ENCODE measurements at places on chromosomes 1 and 21. TPM values are rescaled to one million over a fixed set of nuclear protein-coding genes. Genes with fewer than 3 reads are reported as not detected.

- no peak for DNase-seq
Observed at GRCh38 chr1:50218344-50219120, 109.8 kb downstream of the ELAVL4 start.

DNA sequence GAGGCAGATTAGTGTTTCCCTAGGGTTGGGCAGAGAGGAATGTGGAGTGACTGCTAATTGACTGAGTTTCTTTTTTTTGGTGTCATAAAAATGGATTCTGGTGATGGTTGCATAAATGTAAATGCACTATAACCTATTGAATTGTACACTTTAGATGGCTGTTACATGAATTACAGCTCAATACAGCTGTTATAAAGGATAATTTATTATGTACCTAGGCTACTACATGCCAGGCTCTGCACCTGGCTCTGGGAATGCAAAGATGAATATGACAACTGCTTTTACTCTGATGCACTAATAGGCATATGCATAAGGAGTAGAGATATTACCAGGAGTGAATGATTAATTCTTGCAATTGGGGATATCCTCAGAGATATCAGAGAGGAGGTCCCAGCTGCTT is 345.3 kb downstream of the PTBP2 start:
- DNase-seq = no peak

- no peak for DNase-seq
Observed at GRCh38 chr1:217140041-217140901, 417.0 kb upstream of the ESRRG start.

Gene LYPD8
- not detected for total RNA-seq

DNA sequence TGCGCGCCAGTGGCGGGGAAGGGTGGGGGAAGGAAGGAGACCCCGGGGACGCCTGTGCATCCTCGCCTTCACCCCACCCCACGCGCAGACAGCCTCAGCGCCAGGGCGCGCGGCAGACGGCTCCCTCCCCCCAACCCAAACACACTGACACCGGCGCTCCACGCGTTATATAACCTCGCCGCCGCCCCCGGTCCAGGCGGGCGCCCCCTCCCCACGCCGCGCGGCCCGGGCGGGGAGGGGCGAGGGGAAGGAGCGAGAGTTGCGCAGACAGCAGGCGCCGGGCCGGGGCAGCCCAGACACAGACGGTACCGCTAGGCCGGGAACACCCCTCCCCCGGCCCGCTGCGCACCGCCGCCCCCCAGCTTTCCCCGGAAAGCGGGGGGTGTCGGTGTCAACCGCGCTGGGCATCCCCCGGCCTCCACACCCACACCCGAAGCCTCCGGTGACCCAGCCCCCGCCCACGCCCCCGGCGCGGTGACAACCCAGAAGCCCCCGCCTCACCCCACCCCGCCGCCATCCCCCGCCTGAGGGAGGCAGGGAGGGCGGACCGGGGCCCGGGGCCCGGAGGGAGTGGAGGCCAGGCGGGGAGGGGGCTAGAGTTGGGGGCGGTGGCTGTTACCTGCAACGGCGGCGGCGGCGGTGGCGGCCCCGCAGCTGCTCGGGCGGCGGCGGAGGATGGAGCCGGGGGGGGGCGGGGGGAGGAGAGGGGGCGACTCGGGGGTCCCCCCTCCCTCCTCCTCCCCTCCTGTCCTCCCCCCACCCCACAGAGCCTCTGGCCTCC is 432 bp downstream of the AKT3 start:
- no peak for DNase-seq

GRCh38 chr21:41630249-41630648 is 122.3 kb upstream of the TMPRSS2 start:
- no peak for DNase-seq

All from mesenteric fat pad (tissue), 1 donor.